LoVo (cell line): ENCODE measurements at places on chromosomes 16 and 17.

DNA sequence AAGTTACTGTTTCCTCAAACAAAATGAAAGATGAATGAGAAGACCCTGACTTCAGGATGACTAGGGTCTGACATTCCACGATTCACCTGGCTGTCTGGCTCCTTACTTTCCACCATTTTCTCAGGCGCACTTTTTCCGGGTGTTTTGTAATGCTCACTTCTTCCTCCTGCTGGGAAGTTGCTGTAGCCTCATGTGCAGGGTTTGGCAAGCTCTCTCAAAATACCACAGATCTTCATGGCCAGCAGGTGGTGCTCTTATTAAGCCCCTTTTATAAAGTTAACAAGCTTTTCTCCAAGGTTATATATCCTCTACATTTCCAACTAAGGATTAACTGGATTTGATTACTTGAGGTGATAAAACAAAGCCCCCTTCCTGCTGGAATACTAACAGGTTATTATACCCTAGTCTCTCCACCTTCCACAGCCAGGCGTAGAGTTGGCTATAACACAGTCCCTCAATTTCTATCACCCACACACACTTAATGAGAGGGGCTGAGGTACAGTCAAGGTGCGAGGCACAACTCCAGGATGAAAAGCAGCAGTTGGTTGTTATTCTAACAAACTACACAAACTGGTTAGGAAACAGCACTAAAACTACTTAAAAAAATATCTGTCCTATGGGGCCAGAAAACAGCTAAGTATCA, 45.4 kb downstream of the STH start:
- peak; percentile 55 for DNase-seq

GRCh38 chr16:87973717-87974116, 22.5 kb downstream of the BANP start:
- no peak for DNase-seq

GRCh38 chr17:68238164-68238870, 9.5 kb upstream of the AMZ2 start:
- no peak for DNase-seq

DNA sequence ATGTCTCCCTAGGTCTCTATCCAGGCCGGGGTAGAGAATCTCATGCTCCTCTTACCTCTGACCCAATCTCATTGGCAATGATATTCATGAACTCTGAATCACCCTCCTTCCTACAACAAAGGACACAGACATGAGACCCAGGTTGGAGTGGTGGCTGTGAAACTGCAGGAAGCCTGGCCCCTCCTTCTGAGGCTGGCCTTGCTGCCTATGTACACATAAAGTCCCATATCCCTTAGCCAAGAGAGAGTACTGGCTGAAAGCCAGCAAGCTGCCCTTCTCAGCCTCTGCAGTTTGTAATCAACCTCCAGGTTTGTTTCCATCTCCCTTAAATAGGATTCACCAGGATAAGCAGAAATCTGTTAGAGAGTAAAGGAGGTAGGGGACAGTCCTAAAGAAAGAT, 10.6 kb downstream of the AARSD1 start:
- DNase-seq, result no peak

- DNase-seq, result no peak
Observed at GRCh38 chr17:34306466-34306865, 12.8 kb upstream of the CCL8 start.

GRCh38 chr16:65116818-65117430, 4.9 kb downstream of the CDH11 start:
- DNase-seq, result no peak

DNA sequence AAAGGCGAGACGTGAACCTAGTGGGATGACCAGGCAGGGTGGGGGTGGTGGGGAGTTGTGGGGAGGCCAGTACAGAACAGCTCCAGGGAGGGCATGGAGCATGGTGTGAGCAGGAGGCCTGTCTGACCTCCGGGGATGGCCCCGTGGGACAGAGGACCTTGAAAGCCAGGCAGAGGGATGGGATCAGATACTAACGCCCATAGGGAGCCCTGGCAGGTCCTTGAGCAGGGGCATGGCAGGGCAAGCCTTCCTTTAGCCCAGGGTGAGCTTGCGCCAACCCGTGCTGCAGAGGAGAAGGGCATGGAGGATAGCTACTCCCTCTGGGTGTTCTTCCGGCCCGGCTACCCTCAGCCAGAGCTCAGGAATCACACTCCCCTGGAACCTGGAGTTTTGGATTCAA, 35.3 kb downstream of the TMEM235 start:
- no peak for DNase-seq

- peak; percentile 49 for DNase-seq
Observed at GRCh38 chr16:84062734-84063640, 20.4 kb upstream of the SLC38A8 start.

- no peak for DNase-seq
Observed at GRCh38 chr16:66471716-66472393, 44.8 kb downstream of the BEAN1 start.

- no peak for DNase-seq
Observed at GRCh38 chr16:1309888-1310831, 724 bp downstream of the UBE2I start.

GRCh38 chr17:44968225-44969143, at the start of gene C1QL1:
Gene C1QL1, minus strand, starts transcription at chr17:44968303. Its CDS starts 255 bp downstream, at chr17:44968048.
- peak; percentile 89 for DNase-seq

GRCh38 chr17:16418685-16419068, 3.3 kb downstream of the TRPV2 start:
- DNase-seq, result no peak

DNA sequence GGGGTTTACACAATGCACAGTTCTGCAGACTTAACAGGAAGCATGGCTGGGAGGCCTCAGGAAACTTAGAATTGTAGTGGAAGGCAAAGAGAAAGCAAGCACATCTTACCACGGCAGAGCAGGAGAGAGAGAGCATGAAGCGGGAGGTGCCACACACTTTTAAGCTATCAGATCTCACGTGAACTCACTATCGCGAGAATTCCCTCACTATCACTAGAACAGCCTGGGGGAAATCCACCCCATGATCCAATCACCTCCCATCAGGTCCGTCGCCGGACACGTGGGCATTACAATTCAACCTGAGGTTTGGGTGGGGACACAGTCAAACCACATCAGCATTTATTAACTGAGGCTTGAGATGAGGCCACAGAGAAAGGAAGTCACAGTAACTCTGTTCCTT, 326.7 kb downstream of the C16orf95 start:
- DNase-seq, result no peak

DNA sequence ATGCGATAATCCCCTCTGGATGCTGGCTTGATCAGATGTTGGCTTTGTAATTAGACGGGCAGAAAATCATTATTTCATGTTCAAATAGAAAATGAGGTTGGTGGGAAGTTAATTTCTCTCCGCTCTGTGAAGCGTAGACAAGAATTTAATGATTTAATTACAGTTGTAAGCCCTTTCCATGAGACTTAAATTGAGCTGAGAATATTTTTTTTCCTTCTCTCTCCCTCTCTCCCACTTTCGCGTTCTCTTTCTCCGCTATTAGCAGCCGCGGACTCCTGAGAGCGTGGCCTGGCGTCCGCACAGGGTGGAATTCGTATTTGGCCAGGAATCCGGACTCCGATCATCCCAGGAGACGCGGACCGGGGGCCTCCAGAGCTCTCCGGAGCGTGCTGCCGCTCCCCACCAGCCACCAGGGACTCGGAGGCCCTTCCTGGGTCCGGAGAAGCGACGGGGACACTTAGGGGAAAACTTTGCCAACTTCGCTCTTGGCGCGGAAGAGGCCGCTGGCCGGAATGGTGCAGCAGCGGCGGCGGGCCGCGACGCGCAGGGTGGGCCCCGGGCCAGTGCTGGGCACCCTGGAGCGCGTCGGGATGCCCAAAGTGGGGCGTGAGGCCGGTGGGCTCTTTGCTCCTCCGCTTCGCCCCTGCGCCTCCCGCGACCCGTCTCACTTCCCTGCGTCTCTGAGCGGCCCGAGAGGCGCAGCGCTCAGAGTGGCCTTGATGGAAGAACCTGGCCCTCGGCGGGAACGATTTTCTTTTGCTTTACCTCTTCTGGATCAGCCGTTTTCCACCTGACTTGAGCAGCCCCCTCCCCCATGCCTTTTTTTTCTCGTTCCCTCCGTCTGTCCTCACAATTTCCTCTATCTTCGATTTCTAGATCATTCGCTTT, 3.6 kb upstream of the IRX3 start:
- DNase-seq, result no peak

DNA sequence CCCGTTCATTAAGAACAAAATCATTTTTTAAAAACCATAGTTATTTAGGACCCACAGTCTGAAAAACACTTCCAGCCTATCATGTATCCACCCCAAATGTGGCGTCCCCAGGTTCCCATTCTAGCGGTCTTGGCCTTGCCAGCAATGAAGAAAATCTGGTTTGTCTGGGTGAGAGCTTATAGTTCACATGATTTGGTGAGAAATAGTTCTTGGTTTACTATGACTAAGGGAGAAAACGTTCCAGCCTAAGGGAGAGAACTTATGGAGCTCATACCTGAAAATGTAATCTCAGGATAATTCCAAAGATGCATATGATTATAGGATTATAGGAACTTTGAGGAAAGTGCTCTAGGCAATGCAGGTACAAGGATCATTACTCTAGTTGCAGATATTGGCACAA, 4.8 kb downstream of the MARVELD3 start:
- no peak for DNase-seq

GRCh38 chr17:32985050-32985756, 6.4 kb upstream of the SPACA3 start:
- DNase-seq, result no peak

DNA sequence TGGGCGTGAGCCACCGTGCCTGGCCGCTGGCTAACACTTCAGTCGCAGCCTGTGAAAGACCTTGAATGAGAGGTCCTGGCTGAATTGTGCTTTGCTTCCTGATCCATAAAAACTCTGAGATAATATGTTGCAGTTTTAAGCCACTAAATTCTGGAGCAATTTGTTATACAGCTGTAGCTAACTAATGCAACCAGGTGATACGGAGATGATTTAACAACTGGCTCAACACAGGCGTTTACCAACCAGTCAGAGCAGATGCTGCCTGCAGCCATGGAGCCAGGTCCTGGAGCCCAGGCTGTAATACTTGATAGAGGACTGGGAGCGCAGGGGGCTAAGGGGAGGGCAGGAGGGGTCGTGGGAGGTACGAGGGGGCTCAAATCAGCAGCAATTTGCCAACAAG, 50.9 kb downstream of the PLXDC1 start:
- DNase-seq, result no peak

DNA sequence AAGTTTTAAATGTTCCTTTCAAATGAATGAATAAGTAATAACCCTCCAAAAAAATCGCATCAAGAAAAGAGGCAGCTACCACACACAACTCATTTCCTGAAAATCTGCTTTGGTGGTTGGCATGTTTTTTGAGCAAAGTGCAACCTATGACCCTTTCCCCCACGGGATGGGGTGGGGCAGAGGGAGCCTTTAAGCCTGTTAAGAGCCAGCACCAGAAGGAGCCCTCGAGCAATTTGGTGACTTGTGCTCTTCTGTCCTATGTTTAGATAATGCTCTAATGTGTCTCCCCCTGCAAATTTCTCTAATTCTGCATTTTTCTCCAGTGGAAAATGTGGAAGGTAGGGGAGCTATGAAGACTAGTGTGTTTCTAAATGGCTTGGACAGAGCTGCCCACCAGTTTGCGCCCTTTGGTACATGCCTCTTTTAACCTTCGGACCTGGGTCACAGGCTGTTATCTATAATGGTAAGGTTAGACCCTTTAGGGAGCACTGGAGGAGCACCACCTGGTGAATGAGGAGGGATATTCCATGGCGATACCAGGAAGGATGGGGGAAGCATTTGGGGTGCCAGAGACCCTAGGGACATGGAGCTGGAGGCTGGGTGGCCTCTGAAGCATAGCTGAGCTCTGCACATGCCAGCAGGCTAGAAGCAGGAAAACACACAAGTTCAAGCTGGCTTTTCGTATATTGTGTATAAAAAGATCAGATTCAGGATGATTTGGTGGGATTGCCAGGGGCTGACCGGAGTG, 1.6 kb downstream of the PYCARD start:
- DNase-seq, result no peak

GRCh38 chr17:80116276-80116920, 15.0 kb downstream of the GAA start:
- DNase-seq, result no peak
